ENCODE measurements at places on chromosomes 1 and 21. TPM values are rescaled to one million over a fixed set of nuclear protein-coding genes. Genes with fewer than 3 reads are reported as not detected.

The COL11A1 gene
- total RNA-seq = 71.6 TPM

The KCNQ4 gene
- under 0.01 TPM for total RNA-seq

The NTMT2 gene
- not detected for total RNA-seq

The KCNJ6 gene
- not detected for total RNA-seq

The NTNG1 gene
- 1.3 TPM for total RNA-seq

All from melanocyte of skin (primary cell).